ENCODE measurements at places on chromosomes 2 and 18. TPM values are rescaled to one million over a fixed set of nuclear protein-coding genes. Genes with fewer than 3 reads are reported as not detected.

DNA sequence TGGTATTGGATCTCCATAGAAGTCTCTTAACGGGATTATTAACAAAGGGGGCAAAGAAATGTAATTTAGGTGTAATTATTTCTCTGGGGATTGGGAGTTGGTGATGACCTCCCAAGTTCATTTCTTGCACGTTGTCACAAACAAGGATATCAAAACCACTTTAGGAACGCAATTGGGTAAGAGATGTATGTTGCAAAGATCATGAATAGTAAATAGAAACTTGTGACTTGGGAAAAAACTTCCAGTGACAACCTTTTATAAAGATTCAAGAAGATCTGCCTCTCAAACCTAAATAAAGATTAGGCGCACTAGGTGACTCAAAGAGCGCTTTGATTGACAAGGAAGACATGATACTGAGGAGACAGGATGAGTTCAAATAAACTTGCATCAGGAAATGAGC is 127.8 kb upstream of the TRIB2 start:
- DNase-seq = no peak

DNA sequence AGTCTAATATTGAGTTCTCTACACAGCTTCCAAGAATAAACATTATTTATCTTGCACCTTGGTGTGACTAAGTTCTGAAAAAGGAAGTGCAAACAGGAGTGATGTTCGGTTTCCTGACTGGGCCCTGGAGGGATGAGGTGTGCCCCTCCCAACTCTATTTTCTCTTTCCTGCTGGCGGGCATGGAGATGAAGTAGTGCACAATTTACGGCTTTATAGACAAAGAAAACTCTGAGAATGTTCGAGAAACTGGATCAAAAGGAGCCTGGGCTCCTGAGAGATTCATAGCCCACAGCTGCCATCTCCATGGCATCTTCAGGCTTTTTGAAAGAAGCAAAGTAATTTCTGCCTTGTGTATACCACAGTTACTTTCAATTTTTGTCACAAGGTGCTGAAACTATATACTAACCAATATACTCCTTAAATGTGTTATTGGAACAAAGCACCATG is 22.3 kb downstream of the LRATD1 start:
- DNase-seq = no peak

- no peak for DNase-seq
Observed at GRCh38 chr2:24820175-24820513, 26.9 kb downstream of the CENPO start.

UGT1A8 gene
- not detected for total RNA-seq

GRCh38 chr18:65436430-65436829 is 314.4 kb upstream of the CDH7 start:
- no peak for DNase-seq
